GM13977 (cell line): ENCODE measurements at places on chromosomes 12 and 14.

DNA sequence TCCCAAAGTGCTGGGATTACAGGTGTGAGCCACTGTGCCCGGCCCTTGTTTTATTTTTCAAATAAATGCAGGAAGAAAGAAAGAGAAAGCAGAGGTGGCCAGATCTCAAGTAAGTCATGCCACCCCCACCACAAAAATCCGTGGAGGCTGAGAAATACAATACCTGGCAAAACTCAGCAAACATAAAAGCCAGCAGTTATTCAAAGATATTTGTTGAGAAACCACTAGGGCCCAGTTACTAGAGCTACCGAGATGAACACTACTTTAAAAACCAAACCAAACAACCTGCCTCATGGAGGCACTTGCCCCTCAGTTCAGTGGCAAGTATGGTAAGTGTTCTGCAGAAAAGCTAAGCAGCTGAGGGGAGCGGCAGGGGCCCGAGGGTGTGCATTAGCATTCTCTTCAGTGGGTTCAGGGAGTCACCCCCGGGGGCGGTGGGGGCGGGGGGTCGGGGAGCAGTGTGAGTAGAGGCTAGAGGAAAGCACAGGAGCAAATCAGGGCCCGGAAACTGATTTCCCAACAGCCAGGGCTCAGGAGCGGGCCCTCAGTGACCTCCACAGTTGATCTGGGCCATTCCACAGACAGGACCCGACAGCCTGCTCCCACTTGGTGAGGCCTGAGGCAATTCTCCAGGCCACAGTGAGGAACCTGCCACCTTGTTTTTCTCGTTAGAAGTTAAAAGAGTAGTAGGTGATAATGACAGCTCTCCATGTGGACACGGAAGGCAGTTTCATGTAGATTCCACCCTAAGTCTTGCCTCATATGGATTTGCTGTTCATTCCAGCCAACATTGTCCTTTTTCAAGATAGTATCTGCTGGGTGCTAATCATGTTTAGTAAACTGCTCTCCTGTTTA lies 8.6 kb downstream of the EVL start:
- DNase-seq, result no peak

DNA sequence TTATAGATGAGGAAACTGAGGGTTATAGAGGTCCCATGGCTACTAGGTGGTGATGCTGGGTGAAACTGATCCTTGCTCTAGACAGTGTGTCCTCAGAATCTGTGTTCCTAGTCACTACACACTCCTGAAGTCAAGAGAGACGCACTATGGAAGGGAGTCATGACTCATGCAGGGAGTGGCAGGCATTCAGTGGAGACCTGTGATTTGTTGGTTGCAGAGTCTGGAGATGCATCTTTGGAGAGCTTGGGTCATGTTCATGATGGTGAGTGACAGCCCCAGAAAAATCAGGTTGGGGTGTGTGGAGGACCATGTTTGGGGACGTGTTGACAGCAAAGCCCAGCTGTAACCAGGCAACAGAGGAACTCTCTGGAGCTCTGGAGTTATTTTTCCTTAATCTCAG lies 38.0 kb upstream of the FBXO21 start:
- no peak for DNase-seq

GRCh38 chr12:31900271-31900670 lies 58.9 kb upstream of the RESF1 start:
- DNase-seq, result no peak

GRCh38 chr12:110641521-110641920 lies 27.6 kb downstream of the TCTN1 start:
- no peak for DNase-seq

DNA sequence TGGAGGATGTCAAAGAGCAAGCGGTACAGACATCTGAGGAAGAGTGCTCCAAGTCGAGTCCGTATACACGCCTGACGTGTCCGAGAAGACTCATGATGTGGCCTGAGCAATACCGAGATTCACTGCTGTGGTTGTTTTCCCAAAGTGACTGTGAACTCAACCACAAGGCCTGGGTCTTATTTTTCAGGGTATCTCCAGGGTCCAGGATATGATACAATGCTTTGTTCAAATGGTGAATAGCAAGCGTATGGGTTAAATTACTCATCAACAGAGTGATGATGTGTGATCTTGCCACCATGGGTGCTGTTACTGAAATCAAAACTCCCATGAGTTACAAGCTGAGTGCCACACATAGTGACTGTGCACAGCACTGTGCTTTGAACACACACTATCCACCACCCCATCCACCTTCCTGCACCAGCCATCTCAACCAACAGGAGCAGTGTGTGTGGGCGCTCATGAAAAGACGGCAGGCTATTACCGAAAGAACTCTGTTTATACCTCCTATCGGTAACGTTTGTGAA lies 109.6 kb downstream of the BCAT1 start:
- DNase-seq, result peak; percentile 49

DNA sequence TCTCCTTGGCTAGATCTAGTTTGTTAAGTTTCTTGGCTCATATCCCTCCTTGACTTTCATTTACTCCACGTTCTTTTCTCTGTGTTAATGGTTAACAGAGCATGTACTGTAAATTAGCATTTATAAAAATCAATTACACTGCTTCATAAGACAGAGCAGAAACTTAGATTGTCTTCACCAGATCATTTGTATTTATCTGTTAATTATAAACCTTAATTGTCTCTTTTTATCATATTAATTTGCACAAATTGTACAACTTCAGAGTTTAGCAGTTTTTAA lies 221.2 kb upstream of the EGLN3 start:
- no peak for DNase-seq

GRCh38 chr12:11769723-11770514 lies 120.4 kb downstream of the ETV6 start:
- no peak for DNase-seq

DNA sequence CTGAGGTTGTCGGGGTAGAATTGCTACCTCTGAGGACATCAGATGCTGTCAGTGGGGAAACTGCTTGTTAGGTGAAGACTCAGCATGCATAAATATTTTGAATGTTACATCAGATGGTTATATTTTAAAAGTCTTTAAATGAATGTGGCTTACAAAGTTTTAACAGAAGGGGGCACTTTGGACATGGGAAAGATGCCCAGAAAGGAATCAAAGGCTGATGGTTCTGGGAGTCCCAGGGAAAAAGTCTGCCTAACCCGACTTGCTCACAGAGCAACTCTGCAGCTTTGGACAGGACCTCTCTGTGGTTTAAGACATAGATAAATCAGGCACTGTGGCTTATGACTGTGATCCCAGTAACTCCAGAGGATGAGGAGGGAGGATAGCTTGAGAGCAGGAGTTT lies 474.9 kb downstream of the ATP23 start:
- no peak for DNase-seq

- no peak for DNase-seq
Observed at GRCh38 chr12:12624498-12624992, 12.9 kb downstream of the CREBL2 start.

DNA sequence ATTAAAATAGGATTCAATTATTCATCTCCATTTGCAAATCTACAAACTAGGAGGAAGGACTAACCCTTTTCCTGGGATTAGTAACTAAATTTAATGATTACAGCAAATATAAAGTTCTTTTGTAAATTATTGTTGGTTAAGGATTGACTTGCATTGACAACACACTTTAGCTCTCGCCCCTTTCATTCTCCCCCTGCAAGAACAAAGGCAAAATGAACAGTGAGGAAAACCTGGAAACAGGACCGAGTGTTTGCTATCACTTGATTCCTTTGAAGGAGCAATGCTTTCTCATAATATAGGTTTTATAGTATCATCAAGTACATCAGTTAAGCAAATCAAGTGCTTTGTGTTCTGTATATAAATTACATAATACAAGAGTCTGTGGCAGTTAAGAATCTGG lies 7.4 kb upstream of the COX16 start:
- DNase-seq, result no peak

- DNase-seq, result no peak
Observed at GRCh38 chr14:50740856-50741255, 72.8 kb upstream of the SAV1 start.

GRCh38 chr12:89236237-89236636 lies 116.1 kb downstream of the DUSP6 start:
- DNase-seq, result no peak

DNA sequence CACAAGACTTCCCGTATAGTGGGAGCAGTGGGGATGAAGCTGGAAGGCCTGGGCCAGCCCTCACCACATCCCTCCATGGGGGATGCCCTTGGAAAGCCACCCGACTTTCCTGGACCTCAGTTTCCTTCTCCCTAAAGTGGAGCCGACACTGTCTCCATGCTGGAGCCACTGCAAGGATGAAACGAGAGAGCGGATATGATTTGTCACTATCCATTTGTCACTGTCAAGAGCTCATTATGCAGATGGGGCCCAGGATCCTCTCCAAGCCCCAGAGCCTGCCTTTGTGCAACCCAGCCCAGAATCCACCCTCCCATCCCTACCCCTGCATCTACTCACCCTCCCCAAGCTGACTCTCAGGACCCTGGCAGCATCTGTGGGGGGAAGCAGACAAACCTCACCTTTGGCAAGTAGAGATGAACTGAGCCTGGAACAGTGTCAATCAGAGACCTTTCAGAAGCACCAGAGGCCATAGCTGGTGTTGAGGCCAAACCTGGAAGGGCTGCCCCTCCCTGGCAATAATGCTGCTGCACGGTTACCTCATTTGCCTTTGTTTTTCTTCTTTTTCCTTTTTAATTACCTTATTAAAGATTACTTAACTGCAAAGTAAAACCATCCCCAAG lies 287.7 kb upstream of the RTL1 start:
- no peak for DNase-seq

DNA sequence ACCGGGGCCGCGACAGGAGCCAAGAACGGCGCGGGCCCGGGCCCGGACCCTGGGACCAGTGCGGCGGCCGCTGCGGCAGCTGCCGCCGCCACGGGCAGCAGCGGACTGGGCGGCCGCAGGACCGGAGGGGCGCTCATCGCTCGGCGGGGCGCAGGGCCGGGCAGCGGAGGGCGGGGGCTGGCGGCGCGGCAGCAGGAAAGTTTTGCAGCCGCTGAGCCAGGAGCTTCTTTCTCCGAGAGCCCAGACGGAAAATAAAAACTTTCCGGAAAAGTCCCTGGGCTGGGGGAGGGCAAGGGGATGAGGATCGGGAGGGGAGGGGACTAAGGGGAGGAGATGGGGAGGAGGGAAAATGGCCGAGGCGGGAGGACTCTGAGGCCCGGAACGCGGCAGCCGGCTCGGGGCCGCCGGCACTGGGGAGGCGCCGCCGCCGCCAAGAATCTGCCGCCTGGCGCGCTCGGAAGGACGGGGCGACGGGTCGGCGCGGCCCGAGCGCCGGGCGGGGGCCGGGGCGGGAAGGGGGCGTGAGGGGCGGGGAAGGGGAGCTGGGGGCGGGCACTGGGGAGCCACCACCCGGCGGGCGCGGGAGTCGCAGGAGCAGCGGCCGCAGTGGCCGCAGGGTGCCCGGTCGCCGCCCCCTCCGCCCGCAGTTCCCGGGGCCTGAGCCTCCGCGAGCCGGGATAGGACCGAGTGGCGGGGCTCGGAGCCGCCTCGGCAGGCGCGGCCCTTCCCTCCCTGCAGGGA lies at the start of gene PRKD1:
TSS of gene PRKD1 (minus strand) at position 472 of the 741 bp plus-strand sequence.
- DNase-seq, result peak; percentile 55

GRCh38 chr12:3790642-3791041 lies 37.7 kb upstream of the CRACR2A start:
- DNase-seq, result no peak

DNA sequence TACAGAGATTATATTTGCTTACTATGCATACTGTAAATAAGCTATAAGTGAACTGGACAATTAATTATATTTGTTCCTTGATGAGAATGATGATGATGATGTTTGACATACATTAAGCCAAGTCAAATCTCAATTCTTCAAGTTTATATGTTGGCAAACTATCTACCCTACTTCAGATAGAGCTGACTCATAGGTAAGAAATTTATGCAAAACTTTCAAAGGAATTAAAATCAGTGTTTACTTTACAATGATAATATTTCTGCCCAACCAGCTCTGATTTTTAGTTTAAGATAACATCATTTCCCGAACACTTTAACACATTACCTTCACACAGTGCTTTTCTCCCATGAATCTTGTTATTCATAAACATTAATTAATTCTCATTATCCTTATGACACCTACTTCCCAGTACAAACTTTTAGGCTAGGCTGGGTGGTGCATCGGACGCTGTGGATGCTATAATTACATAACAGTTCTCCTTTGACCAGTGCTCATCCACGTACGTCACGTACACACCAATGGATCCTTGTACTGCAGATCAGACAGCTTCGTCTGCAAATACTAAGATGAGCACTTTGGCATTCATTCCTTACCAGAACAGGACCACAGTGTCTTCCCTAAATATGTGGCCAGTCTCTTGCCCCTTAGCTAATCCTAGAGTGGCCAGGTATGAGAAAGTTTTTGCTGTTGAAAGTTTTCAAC lies 18.3 kb downstream of the BMP4 start:
- DNase-seq, result no peak

DNA sequence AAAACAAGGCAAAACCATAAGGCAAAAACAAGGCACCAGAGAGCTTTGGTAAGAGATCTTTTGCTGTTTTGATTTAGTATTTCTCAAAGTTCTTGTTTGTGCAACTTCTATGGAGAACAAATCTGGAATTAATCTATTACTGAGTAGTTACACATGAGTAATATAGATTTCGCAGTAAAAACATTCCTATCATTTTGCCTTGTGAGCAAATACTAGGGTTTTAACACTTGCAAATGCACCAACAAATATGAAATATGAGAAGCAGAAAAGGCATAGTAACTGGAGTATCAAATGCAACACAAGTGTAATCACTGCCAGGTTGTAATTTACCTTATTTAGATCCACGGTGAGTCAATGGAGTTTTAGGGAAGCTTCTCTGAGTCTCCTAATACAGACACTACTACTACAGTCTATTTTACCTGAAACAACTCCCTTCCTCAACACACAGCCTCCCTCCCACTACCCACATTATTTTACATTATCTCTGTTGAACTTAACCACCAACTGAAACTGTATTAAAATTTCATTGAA lies 324.1 kb downstream of the FLRT2 start:
- no peak for DNase-seq

DNA sequence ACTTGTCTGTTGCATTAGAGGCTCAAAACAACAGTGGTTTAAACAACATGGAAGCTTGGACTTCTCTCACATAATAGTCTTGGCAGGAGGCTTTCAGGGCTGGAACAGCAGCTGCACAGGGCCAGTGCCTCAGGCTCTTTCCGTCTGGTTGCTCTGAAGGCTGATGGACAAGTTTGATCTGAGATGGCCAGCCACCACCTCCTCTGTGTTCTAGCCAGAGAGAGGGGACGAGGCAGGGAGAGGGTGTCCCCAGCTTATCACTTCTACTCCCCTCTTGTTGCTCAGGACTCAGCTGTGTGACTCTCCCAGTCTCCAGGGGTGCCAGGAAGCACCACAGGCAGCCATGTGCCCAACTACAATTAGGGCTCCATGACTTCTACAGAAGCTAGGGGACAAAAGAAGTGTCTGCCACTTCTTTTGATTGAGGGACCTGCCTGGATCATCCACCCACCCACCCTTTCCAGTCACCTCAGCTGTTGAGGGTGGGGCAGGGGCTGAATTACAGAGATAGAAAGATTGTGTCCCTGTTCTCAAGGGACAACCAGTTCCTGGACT lies 46.6 kb downstream of the SMIM41 start:
- peak; percentile 6 for DNase-seq

GRCh38 chr12:6324936-6325750 lies 14.7 kb downstream of the PLEKHG6 start:
- no peak for DNase-seq
